NCI-H774 (cell line): ENCODE measurements at places on chromosomes 1 and 21.

DNA sequence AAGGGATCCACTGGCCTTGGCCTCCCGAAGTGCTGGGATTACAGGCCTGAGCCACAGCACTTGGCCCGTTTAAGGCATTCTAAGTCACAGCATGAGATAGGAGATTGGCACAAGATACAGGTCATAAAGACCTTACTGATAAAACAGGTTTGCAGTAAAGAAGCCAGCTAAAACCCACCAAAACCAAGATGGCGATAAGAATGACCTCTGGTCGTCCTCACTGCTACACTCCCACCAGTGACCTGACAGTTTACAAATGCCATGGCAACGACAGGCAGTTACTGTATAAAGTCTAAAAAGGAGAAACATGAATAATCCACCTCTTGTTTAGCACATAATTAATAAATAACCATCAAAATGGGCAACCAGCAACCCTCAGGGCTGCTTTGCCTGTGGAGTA is 33.3 kb upstream of the RCC2 start:
- DNase-seq = no peak

GRCh38 chr1:59408608-59409240 is 111.8 kb downstream of the FGGY start:
- no peak for DNase-seq

DNA sequence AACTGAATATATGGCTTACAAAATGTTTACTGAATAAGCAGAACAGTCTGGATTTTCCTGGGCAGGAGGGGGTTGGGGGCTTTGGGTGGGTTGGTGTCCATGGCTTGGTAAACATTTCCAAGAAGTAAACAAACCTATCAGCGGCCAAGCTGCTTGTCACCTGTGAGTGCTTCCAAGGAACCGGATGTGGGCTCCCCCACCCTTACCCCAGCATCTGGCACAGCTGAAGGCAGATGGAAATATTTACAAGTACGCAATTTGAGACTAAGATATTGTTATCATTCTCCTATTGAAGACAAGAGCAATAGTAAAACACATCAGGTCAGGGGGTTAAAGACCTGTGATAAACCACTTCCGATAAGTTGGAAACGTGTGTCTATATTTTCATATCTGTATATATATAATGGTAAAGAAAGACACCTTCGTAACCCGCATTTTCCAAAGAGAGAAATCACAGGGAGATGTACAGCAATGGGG is at the start of gene CLCA1:
CLCA1 (plus strand) TSS at position 427 of the 477 bp plus-strand sequence; CDS start at position 472, 45 bp downstream.
- DNase-seq = no peak

GRCh38 chr1:40760984-40761383 is 22.6 kb upstream of the KCNQ4 start:
- no peak for DNase-seq

DNA sequence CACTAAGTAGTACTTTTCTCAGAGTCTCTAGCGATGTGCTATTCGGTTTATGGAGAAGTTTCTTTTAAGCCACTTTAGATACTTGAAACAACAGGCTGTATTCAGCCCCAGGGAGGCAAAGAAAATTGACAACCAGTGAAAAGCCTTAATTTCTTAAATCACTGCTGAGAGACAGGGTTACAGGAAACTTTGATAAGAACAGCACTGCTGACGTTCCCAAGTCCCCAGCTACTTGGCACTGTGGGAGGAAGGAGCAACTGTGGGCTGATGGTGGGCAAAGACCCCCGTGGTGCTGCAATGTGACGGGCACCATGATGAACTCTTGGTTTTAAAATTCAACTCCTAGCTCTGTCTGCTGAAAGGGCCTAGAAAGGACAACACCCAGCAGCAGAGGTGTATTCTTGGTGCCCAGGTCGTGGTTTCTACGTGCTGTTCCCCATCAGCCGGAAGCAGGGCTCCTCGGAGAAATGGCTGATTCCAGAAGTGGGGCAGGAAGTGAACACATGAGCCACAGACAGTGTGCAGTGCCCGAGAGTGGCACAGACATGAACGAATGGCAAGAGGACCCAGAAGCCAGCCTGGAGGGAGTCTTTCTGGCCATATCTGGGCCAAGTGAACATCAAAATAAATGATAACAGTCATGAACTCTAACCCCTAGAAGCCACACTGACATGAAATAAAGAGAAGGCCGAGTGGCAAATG is 5.3 kb downstream of the PTTG1IP start:
- DNase-seq = no peak

DNA sequence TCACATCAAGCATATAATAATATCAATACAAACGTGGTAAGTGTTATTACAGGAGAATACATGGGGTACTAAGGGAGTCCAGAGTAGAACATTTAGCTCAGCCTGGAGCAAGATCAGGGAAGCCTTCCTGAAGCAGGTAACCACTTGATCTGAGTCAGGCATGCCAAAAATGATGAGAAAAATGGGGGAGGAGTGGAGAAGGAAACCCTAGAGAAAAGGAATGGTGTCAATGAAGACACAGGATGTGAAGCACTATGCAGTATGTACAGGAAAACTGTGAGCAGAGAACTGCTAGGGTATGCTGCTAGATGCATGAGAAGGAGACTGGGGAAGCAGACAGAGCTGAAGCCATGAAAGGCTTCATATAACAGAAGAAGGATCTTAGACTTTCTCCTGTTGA is 84.7 kb downstream of the NOTCH2 start:
- no peak for DNase-seq
